ENCODE measurements at places on chromosomes 4 and X.

DNA sequence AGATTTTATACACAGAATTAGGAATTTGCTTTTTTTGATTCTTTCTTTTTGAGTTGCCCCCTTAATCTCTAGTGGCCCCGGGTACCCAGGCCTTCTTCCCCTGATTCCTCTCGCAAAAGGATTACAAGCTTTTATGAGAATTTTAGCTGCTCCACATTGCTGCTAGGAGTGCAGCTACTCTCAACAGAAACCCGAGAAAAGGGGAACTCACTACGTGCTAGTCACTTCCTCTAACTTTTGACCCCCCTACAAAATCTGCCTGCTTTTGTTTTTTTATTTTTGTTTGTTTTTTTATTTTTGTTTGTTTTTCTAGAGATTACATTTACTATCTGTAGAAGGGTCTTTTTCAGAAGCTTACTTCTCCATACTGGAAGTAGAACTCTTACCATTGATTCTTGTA is 64.1 kb downstream of the ZNF81 start:
- no peak for DNase-seq

DNA sequence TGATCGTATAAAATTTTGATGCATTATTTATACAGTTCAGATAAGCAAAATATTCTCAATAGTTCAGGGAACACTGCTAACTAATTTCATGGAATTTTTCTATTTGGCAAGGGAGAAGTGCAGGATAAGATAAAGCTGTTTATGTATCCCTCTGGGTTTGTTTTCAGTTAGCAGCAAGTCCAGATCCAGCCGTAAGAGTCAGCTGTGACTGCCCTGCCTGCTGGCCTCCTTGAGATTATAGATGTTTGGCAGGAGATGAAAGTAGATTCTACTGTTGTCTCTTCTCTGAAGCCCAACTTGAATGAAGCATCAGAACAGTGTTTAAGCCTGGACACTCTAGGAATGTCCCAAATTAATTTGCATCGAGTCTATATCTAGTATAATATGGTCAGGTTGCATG is 29.5 kb downstream of the ANTXR2 start:
- DNase-seq: no peak

DNA sequence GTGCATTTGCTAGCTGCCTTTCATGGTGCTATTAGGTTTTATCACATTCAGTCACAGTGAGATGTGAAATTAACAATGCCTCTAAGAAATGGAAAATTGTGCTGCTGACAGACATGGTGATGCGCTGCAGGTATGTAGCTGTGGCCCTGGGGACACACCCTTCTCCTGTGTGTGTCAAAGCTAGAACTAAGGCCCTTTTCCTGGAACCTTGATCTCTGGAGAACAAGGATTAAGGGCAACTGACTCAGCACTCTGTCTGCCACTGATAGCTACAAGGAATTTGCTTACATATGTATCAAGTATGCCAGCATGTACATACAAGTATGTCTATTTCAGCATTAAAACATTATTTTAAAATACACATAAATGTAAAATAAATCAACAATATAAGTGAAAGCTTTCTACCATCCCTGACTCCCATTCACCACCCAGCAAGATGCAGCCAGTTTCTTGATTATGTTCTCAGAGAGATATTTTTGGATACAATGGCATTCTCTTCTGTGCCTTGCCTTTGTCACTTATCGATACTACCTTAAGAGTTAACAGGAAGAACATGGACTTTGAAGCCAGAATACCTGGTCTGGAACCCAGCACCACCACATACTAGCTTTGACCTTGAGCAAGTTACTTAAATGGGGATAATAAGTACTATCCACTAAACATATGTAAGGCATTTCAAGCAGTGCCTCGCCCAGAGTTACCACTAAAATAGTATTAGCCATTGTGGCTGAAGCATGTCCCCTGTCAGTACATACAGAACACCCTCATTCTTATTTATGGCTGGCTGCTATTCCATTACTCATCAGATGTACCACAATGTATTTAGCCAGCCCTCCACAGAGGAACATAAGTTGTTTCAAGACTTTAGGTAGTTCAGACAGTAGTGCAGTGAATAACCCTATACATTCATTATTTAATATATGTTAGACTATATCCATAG is 68.5 kb downstream of the NPNT start:
- no peak for DNase-seq

DNA sequence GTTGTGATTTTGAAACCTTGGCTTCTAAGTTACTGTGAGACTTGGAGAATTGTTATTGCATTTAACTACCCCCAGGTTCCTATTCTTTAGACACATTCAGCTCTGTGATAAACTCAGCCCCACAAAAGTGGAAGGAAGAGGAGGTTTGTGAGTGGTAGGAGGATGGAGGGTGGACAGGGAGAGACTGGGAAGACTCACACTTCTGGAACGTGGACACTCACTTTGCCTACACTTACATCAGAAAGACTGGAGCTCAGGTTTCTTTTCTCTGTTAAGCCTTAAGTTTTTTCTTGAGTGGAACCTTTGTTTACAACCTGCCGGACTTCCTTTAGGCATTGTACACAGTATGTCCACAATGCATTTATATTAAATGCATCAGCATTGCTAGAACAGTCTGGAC is 99.0 kb downstream of the AREG start:
- no peak for DNase-seq

DNA sequence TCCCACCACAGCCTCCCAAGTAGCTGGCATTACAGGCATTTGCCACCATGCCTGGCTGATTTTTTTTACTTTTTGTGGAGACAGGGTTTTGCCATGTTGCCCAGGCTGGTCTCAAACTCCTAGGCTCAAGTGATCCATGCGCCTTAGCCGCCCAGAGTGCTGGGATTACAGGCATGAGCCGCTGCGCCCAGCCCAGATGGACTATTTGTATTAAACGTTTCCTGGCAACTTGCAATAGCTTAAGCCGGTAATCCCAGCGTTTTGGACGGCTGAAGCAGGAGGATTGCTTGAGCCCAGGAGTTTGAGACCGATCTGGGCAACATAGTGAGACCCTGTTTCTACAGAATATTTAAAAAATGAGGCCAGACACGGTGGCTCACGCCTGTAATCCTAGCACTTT is 18.4 kb downstream of the UBE2K start:
- no peak for DNase-seq

- no peak for DNase-seq
Measured at GRCh38 chr4:54118850-54119589, 19.1 kb downstream of the GSX2 start.

GRCh38 chrX:97234471-97235081 is 350.9 kb downstream of the RPA4 start:
- DNase-seq: no peak

GRCh38 chr4:177047851-177048174 is 255.1 kb upstream of the VEGFC start:
- DNase-seq: no peak

Data from stimulated activated CD4-positive, alpha-beta T cell treated with anti-CD3 and anti-CD28 coated beads, Interleukin-1b, Interleukin-23, amount 100 ng/mL, for 24 hours (primary cell).